ENCODE measurements at places on chromosomes 1 and 21.
A peak's percentile ranks its signal among the peaks of the same experiment; 100 is the strongest.

GRCh38 chr1:82733645-82734044 is 932.9 kb downstream of the ADGRL2 start:
- DNase-seq = no peak

DNA sequence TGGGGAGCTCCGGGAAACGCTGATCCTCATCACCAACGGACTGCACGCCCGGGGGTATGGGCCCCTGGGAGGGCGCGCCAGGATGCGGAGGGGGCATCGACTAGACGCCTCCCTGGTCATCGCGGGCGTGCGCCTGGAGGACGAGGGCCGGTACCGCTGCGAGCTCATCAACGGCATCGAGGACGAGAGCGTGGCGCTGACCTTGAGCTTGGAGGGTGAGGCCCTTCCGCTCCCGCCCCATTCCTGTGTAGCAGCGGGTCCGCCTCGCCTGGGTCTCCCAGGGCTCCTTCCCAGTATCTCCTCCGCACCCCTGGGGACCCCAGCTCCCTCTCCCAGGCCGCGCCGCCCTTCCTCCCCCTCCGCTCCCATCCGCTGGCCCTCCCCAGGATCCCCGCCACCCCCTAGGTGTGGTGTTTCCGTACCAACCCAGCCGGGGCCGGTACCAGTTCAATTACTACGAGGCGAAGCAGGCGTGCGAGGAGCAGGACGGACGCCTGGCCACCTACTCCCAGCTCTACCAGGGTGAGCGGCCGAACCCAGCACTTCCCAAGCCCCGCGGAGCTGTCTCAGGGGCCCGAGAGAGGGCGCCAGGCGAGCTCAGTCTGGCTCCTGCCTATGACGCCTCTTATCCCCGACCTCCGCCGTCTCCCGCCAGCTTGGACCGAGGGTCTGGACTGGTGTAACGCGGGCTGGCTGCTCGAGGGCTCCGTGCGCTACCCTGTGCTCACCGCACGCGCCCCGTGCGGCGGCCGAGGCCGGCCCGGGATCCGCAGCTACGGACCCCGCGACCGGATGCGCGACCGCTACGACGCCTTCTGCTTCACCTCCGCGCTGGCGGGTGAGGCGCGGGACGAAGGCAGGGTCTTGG is 5.0 kb downstream of the HAPLN2 start:
- peak; percentile 73 for DNase-seq

GRCh38 chr1:66556161-66556611 is 22.2 kb downstream of the SGIP1 start:
- DNase-seq = no peak

- no peak for DNase-seq
Measured at GRCh38 chr1:211518330-211519289, 26.6 kb upstream of the RD3 start.

Measured in brain (organoid and tissue), 16 donors.